GM23248 (cell line): ENCODE measurements at places on chromosomes 1 and 21. TPM values are rescaled to one million over a fixed set of nuclear protein-coding genes. Genes with fewer than 3 reads are reported as not detected.

DNA sequence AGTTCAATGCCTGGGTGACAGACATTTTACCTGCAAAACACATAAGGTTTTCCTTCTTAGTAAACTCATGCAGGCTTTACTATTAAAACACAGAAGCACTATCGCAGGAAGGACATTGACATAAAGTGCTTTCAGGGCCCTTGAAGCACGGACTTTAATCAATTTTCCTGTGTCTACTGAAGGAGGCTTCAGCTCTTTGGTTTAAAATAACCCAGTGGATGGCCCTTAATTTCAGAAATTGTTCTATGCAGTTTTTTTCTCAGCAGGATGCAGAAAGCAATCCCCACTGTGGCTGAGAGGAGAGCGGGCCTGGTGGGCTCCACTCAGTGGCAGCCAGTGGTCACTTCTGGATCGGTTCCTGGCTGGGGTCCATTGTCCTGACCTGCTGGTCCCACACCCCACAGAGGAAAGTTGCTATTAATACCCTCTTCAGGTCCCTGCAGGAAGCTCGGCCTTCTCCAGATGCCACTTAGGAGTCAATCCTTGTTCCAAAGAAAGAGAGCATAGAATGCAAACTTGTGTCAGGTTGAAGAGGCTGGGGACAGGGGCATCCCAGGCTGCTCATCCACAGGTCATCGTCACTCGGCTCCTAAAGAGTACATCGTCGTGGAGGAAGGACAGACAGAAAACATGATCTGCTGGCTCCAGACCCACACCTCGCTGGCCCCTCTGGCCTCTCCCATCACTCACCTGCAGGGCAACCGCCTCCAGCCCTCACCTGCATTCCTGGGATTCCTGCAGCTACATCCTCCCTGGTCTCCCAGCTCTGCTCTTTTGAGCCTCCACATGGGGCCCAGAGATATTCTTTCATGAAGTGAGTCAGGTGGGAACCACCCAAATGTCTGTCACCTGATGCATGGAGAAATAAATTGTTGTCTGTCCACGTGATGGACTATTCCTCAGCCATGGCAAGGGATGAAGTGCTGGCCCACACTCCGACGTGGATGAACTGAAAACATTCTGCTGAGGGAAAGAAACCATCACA is 153.1 kb downstream of the PSMG1 start:
- DNase-seq = no peak
- peaks cover 18% of the 10 kb centered on the region for H3K4me1 ChIP-seq
- no peaks in the 10 kb centered on the region for H3K36me3 ChIP-seq
- no peaks in the 10 kb centered on the region for H3K27me3 ChIP-seq

CAMK1G gene
- 0.11 TPM in 1 of 2 replicates, not detected in the other for total RNA-seq

OPRD1 gene
- not detected in 2 replicates for total RNA-seq

GRCh38 chr1:87684194-87684593 is 355.5 kb downstream of the LMO4 start:
- peak; percentile 46 for DNase-seq
- no peaks in the 10 kb centered on the region for H3K27me3 ChIP-seq
- H3K36me3 ChIP-seq = no peaks in the 10 kb centered on the region
- H3K27ac ChIP-seq = no peak overlapping the region
- H3K4me3 ChIP-seq = peak overlapping the region; percentile 74

GRCh38 chr1:50620680-50621329 is 197.6 kb upstream of the DMRTA2 start:
- peak; percentile 45 for DNase-seq
- H3K4me3 ChIP-seq = no peak overlapping the region
- H3K4me1 ChIP-seq = no peaks in the 10 kb centered on the region
- H3K27ac ChIP-seq = no peak overlapping the region

DNA sequence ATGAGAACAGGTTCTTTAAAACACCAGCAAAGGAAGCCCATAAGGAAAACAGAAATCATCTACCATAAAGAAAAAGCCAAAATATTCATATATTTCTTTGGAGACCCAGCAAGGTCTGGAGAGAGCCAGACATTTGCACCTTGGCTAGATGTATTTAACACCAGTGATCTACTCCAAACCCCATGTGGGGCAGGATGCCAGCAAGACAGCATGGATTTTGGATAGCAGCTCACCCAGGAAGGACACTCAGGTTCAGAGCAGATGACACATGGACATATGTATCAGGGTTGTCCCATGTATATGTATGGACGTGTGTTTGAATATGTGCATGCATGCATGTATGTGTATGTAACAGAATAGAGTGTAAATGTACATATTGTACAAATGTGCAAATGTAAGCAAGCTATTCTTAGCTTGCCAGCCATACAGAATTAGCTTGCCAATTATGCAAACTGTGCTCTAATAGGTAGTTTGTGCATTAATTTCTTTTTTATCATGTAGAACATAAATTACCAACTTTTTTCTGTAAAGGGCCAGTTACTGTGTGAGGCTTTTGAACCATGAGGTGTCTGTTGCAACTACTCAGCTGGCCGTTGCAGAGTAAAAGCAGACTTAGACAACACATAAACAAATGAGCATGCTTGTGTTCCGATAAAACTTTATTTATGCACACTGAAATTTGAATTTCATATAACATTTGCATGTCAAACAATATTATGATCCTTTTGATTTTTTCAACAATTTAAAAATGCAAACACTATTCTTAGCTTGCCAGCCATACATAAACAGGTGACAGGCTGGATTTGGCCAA is 73.5 kb upstream of the KAZN start:
- no peaks in the 10 kb centered on the region for H3K36me3 ChIP-seq
- peaks cover 32% of the 10 kb centered on the region for H3K4me1 ChIP-seq
- H3K27me3 ChIP-seq = no peaks in the 10 kb centered on the region
- no peak overlapping the region for H3K4me3 ChIP-seq
- no peak overlapping the region for H3K27ac ChIP-seq
- DNase-seq = no peak

CSMD2 gene
- total RNA-seq = 7.1 and 10.4 TPM in 2 replicates

CRP gene
- total RNA-seq = not detected in 2 replicates

- H3K36me3 ChIP-seq = no peaks in the 10 kb centered on the region
- H3K4me1 ChIP-seq = peaks cover 6% of the 10 kb centered on the region; the same call in 1 of the 2 replicates
- no peak overlapping the region for H3K27ac ChIP-seq
- no peaks in the 10 kb centered on the region for H3K27me3 ChIP-seq
These were observed 1.4 kb downstream of the TPM3 start for GRCh38 chr1:154190550-154190949.

DNA sequence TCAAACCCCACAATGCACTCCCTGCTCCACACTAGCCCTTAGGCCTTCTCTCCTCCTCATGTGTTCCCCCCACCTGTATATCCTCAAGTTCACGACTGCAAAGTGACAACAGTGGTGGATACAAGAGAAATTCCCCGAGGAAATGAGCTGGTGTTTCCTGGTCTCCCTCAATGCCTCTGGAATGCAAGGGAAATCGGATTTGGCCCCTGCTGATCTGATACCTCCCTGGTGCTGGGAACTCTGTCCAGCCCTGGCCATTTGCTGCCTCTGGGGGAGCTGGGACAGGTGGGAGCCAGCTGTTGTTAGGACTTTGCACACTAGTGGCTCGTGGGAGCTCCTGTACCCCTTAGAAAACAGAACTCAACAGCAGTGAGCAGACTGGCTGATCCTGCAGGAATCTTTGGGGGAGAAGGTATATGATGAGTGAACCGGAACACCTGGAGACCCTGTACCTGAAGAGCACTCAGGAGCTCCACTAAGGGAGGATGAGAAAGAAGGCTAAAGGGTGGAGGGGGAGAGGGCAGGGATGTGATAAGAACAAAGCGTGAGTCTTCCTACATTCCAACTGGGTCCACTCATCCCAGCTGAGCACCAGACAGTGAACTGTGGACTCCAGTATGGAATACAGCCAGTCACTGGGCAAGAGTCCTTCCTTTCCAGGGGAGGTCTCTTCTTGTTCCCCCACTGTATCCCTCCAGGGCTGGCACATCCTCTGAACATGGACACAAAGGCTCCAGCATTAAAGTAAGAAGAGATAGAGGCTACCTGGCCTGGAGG is 69.3 kb downstream of the PLXNA2 start:
- H3K27me3 ChIP-seq = no peaks in the 10 kb centered on the region
- no peaks in the 10 kb centered on the region for H3K36me3 ChIP-seq
- peaks cover 24% of the 10 kb centered on the region for H3K4me1 ChIP-seq
- H3K4me3 ChIP-seq = no peak overlapping the region

- peak overlapping the region; percentile 40 for H3K27ac ChIP-seq
- no peak overlapping the region for H3K4me3 ChIP-seq
- no peaks in the 10 kb centered on the region for H3K36me3 ChIP-seq
- H3K4me1 ChIP-seq = peaks cover 19% of the 10 kb centered on the region
- no peaks in the 10 kb centered on the region for H3K27me3 ChIP-seq
- no peak for DNase-seq
These were observed 8.0 kb downstream of the HJV start for GRCh38 chr1:146013559-146013922.

- H3K4me1 ChIP-seq = peaks cover 31% of the 10 kb centered on the region
- no peak overlapping the region for H3K4me3 ChIP-seq
- no peak overlapping the region for H3K27ac ChIP-seq
- no peaks in the 10 kb centered on the region; the same call in 1 of the 2 replicates for H3K27me3 ChIP-seq
- peak; percentile 57 for DNase-seq
These were observed 19.3 kb downstream of the C1orf52 start for GRCh38 chr1:85240174-85240601.

DNA sequence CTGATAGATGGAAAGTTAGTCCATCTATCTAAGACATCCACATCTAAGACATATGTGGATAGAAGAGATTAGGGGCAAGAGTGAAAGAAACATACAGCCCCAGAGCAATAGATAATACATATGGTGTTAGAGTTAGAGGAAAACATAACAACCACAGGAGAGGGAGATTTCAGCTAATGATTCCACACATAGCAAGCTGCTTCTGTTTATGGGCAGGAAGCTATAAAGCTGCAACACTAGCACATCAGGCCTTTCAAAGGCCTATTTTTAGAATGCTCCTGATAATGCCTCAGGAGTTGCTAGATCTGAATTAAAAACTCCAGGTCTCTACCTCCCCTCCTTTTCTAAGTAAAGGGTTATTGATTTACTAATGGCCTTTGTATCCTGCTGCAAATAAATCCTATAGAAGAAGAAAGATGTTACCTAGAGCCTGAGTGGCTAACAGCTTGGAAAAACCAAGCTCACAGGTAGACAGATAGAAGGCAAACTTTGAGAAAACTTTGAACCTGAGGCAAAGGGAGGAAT is 36.1 kb downstream of the BRINP2 start:
- DNase-seq = peak; percentile 33
- peaks cover 38% of the 10 kb centered on the region for H3K4me1 ChIP-seq
- no peaks in the 10 kb centered on the region for H3K27me3 ChIP-seq
- no peak overlapping the region for H3K27ac ChIP-seq
- H3K4me3 ChIP-seq = no peak overlapping the region
- no peaks in the 10 kb centered on the region for H3K36me3 ChIP-seq

GRCh38 chr1:98210064-98210463 is 289.2 kb upstream of the DPYD start:
- H3K27me3 ChIP-seq = no peaks in the 10 kb centered on the region
- H3K27ac ChIP-seq = peak overlapping the region; percentile 43
- peaks cover 21% of the 10 kb centered on the region; the same call in 1 of the 2 replicates for H3K4me1 ChIP-seq
- H3K36me3 ChIP-seq = no peaks in the 10 kb centered on the region
- H3K4me3 ChIP-seq = peak overlapping the region; percentile 62
- peak; percentile 50 for DNase-seq

GRCh38 chr1:4599951-4600481 is 54.4 kb upstream of the AJAP1 start:
- H3K4me1 ChIP-seq = no peaks in the 10 kb centered on the region
- H3K27me3 ChIP-seq = no peaks in the 10 kb centered on the region
- H3K36me3 ChIP-seq = no peaks in the 10 kb centered on the region
- H3K27ac ChIP-seq = no peak overlapping the region
- H3K4me3 ChIP-seq = no peak overlapping the region
- no peak for DNase-seq

CADM3 gene
- total RNA-seq = not detected in 2 replicates

KRTAP19-1 gene
- not detected in 2 replicates for total RNA-seq

FAM167B gene
- 3.0 and 4.2 TPM in 2 replicates for total RNA-seq

- H3K36me3 ChIP-seq = no peaks in the 10 kb centered on the region
- H3K4me1 ChIP-seq = no peaks in the 10 kb centered on the region
- H3K27me3 ChIP-seq = no peaks in the 10 kb centered on the region
These were observed 10.0 kb downstream of the LRRC40 start for GRCh38 chr1:70195342-70195741.
